Amygdala (tissue), 56 donors: ENCODE measurements at places on chromosomes 6 and 20.

GRCh38 chr6:70680396-70680795 lies 12.7 kb downstream of the SMAP1 start:
- no peak for DNase-seq

DNA sequence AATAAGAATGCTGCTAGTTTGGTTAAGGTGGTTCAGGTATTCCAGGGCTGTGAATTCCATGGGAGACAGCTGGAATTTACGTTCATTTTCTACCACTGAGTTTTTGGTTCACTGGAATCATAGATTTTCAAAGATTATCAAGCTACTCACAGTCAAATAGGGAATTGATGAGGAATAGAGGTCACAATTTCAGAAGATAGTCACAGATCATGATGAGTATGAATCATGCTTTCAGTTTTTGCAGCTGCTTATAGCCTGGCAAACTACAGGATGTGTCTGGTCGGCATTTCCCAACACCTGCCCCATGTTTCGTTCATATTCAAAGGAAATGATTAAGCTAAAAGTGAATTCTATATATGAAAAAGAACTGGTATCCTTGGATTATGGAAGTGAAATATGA lies 58.7 kb downstream of the BCKDHB start:
- no peak for DNase-seq

DNA sequence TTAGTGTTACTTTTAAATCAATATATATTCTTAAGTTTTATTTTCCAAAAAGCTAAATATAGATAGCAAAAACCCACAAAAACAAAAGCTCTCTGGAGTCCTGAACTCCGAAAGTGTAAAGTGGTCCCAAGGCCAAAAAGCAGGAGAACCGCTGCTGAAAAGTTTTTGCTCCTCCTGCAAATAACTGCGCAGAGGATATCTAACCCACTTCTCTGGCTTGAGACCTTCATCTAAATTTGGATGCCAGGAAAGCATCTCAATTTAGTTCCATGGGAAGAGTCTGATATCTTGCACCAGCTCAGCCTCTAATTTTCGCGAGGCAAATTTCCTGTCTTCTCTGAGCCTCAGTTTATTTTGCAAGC lies 523 bp downstream of the MRPS10 start:
- DNase-seq: no peak

- DNase-seq: no peak
Measured at GRCh38 chr6:148565930-148566663, 180.7 kb upstream of the UST start.

- DNase-seq: no peak
Measured at GRCh38 chr6:151370509-151371078, 20.8 kb downstream of the ZBTB2 start.

- no peak for DNase-seq
Measured at GRCh38 chr6:5898563-5898962, 108.2 kb downstream of the NRN1 start.

DNA sequence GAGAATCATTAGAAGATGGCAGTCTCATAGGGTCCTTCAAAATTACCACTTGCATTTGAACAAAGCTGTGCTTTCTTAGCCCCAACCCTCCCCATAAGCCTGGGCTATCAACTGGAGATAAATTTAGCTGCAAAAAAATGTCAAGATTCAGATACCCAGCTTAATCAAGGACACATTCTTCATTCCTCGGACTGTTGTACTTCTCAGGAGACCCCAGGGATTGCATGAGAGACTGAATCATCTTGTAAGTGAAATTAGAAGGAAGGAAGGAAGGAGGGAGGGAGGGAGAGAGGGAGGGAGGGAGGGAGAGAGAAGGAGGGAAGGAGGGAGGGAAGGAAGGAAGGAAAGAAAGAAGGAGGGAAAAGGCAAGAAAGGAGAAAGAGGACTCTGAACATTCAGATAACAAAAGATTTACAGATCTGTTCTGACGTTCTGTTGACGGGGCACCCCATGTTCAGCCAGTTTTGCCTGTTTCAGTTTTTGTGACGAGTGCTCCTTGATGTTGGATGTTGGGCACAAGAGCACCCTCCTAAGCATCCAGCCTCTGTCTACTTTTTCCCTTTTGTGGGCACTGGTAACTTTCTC lies 498.7 kb downstream of the PREX1 start:
- DNase-seq: no peak

- no peak for DNase-seq
Measured at GRCh38 chr6:79269877-79270276, 35.4 kb upstream of the HMGN3 start.

GRCh38 chr20:3966571-3966970 lies 48.8 kb downstream of the RNF24 start:
- DNase-seq: no peak

DNA sequence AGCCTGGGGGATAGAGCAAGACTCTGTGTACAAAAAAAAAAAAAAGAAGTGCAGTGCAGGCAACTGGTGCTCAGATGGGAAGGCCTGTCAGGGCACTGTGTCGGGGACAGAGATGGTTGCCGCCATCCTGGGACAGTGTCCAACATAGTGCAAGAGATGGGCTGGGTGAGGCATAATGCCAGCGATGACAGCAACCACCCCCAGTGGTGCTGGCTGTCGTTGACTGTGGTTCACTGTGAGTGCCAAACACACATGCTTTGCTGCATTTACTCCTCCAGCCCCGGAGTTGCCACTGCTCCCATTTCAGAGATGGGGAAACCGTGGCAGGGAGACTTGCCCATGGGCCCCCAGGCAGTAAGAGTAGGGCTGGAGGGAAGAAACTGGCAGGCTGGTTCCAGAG lies 5.2 kb upstream of the C20orf203 start:
- peak; percentile 44 for DNase-seq

DNA sequence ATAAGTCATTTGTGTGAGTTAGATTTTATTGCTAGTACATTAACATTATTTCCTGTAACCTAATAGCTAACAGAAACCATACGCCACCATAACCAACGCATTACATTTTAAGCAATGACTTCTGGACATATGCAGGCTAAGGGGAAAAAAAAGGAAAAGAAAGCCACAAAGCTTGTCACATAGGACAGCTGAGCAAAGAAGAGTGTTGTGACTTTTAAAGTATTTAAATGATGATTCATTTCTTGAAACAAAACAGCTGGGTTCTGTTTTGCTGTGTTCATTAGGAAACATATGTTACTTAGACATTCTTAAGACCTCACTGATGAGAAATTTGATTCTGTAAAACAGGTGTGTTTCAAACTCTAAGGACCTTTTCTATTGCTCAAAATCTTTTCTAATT lies 171.4 kb downstream of the COL9A1 start:
- no peak for DNase-seq

- DNase-seq: no peak
Measured at GRCh38 chr6:127092466-127092865, 26.0 kb upstream of the RSPO3 start.

DNA sequence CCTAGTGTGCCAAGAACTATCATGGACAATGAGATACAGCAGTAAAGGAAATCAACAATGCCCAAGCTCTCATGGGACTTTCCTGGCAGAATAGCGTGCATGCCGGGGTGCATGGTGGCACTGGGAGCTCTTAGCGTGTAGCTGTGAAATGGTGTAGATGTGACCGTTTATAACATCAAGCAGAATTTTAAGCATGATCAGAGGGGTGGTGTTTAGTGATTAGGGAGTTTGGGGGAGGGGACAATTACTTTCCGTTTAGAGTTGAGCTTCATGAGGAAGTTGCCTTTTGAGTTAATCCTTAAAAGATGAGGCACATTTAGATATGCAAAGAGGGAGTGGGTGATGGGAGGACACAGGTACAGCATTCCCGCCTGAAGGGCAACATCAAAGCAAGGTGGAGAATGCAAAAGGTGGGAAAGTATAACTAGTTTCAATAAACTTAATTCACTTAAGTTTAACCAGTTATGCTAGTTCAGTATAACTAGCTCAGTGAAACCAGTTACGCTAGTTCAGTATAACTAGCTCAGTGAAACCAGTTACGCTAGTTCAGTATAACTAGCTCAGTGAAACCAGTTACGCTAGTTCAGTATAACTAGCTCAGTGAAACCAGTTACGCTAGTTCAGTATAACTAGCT lies 661.6 kb downstream of the QKI start:
- DNase-seq: no peak

GRCh38 chr20:43691928-43692524 lies 25.1 kb downstream of the MYBL2 start:
- peak; percentile 12 for DNase-seq

DNA sequence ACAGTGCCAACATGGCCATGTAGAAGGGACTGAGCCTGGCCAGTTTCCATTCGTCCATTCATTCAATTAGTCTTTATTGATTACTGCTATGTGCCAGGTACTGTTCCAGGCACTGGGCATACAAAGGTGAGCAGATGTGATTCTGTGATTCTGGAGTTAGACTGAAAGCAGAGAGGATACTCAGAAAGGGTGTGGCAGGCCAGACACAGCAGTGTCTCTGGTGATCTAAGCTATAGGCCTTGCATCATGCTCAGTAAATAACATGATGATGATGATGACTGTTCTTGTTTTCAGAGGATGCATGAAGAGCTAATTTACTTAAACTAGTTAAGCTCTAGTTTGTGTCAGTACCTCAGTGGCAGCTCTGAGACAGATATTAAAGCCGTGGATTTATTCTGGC lies 31.4 kb upstream of the FUCA2 start:
- no peak for DNase-seq

GRCh38 chr6:47379328-47379727 lies 69.6 kb upstream of the TNFRSF21 start:
- no peak for DNase-seq

- no peak for DNase-seq
Measured at GRCh38 chr20:22974354-22974753, 60.8 kb upstream of the SSTR4 start.

GRCh38 chr20:25059866-25060465 lies 2.0 kb upstream of the ACSS1 start:
- no peak for DNase-seq

GRCh38 chr6:81298751-81299150 lies 453.7 kb downstream of the TENT5A start:
- no peak for DNase-seq

DNA sequence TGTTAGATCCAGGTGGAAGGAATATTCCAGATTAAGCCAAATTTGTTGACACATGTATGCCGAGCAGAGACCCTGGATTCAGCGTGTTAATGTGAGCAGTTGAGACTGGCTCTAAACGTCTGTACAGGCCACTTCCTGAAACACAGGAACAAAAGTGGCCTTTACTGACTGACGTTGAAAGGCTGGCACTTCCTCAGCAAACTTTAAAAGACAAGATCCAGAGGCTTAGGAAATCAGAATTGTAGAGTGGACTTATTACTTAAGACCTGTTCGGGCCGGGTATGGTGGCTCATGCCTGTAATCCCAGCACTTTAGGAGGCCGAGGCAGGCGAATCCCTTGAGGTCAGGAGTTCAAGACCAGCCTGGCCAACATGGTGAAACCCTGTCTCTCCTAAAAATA lies 125.7 kb upstream of the ARID1B start:
- DNase-seq: no peak

- no peak for DNase-seq
Measured at GRCh38 chr6:21033575-21034026, 499.3 kb downstream of the CDKAL1 start.

GRCh38 chr6:39808346-39808745 lies 16.2 kb downstream of the DAAM2 start:
- no peak for DNase-seq

- no peak for DNase-seq
Measured at GRCh38 chr20:728256-728944, 39.9 kb downstream of the SLC52A3 start.

DNA sequence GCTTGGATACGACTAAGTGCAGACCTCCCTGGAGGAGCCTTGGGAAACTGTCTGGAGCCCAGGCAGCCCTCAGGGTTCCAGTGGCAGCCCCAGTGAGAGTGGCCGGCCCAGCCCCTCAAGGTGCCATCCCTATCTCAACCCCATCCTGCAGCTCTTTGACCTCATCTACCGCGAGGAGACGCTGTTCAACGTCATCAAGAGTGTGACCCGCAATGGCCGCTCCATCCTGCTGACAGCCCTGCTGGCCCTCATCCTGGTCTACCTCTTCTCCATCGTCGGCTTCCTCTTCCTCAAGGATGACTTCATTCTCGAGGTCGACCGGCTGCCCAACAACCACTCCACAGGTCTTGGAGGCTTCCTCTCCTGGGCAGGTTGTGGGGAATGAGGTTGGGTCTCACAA lies 20.7 kb downstream of the UQCC2 start:
- no peak for DNase-seq

DNA sequence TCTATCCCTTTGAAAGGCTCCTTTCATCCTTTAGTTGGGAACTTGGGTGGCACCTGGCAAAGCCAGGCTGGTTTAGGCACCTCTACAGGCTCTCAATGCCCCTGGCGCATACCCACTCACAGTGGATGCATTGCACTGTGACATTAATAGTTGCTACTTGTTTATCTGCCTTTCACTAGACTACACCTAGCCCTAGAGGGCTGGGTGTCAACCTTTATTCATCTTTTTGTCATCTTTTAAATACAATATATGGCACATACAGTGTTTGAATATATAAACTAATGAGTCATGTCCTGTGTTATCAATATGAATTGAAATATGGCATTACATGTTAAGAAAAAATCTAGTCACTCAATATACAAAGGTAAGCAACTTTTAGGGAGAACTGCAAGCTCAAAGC lies 120.0 kb upstream of the BCLAF1 start:
- no peak for DNase-seq

GRCh38 chr20:49435639-49436038 lies 46.8 kb downstream of the KCNB1 start:
- DNase-seq: no peak

GRCh38 chr20:43028470-43028869 lies 161.2 kb downstream of the PTPRT start:
- DNase-seq: no peak

DNA sequence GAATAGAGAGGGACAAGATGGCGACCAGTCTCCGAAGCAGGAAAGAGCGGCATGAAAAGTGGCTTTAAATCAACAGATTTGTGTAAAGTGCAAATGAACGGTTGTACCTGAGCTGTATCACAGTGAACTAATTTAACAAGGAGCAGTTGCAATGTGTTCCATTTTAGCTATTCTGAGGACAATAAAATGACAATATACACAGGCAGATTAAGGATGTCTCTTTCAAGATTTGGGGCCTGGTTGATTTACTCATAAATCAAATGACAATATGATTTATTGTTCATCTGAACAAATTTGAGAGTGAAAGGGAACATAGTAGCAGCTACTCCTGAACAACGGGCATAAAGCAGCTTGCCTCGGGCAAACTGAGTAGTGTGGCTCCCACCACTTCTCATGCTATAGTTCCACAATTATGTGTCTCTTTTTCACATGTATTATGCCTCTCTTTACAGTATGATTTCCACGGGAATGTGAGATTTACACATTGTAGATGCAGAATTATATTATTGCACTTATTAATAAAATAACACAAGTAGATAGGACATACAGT lies 204.1 kb upstream of the AGPAT4 start:
- DNase-seq: no peak

- no peak for DNase-seq
Measured at GRCh38 chr20:18849131-18849530, 35.5 kb downstream of the SCP2D1 start.
